ENCODE measurements at places on chromosomes 3 and 15. TPM values are rescaled to one million over a fixed set of nuclear protein-coding genes. Genes with fewer than 3 reads are reported as not detected.

- H3K4me3 ChIP-seq: no peak overlapping the region
- no peak overlapping the region for H3K27ac ChIP-seq
- no peaks in the 10 kb centered on the region for H3K27me3 ChIP-seq
- no peak for DNase-seq
Observed at GRCh38 chr3:195182470-195182795, 88.5 kb downstream of the XXYLT1 start.

- H3K27ac ChIP-seq: no peak overlapping the region
- H3K4me3 ChIP-seq: no peak overlapping the region
- peaks cover 12% of the 10 kb centered on the region for H3K27me3 ChIP-seq
- H3K36me3 ChIP-seq: no peaks in the 10 kb centered on the region
- no peak for DNase-seq
- H3K4me1 ChIP-seq: no peaks in the 10 kb centered on the region
Observed at GRCh38 chr3:194389269-194389668, 9.8 kb downstream of the GP5 start.

- H3K4me1 ChIP-seq: peaks cover 2% of the 10 kb centered on the region
- no peaks in the 10 kb centered on the region for H3K36me3 ChIP-seq
- H3K27ac ChIP-seq: no peak overlapping the region
- DNase-seq: no peak
- no peaks in the 10 kb centered on the region for H3K27me3 ChIP-seq
Observed at GRCh38 chr3:123126031-123126430, 59.2 kb downstream of the PDIA5 start.

GRCh38 chr15:92883163-92883875 lies 16.8 kb upstream of the CHD2 start:
- peaks cover 57% of the 10 kb centered on the region for H3K4me1 ChIP-seq
- no peaks in the 10 kb centered on the region for H3K27me3 ChIP-seq
- H3K27ac ChIP-seq: peak overlapping the region; percentile 98
- H3K36me3 ChIP-seq: peaks cover 42% of the 10 kb centered on the region
- DNase-seq: peak; percentile 70
- peak overlapping the region; percentile 95 for H3K4me3 ChIP-seq

DNA sequence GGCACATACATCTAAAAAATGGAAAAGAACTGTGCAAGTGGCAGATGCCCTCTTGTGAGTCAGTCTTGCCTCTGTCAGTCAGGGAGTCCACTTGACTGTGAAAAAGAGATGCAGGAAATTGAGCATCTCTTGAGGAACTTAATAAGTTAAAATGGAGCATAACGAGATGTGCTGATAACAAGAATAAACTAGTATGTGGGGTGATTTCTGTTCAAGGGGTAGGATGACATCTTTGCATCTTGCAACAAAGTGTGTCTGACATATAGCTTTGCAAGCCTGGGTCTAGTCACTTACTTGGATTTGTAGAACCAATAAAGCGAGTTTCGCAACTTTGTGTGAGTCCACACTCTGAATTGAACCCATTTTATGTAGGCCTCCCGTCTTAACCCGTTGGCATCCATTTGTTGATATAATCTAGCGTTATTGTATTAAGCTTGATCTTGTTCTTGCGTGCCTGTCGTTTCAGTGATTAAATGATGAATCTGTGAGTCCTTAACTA lies 2.2 kb downstream of the USP3 start:
- peaks cover 2% of the 10 kb centered on the region for H3K36me3 ChIP-seq
- H3K4me3 ChIP-seq: peak overlapping the region; percentile 96
- H3K4me1 ChIP-seq: peaks cover 58% of the 10 kb centered on the region
- H3K27me3 ChIP-seq: no peaks in the 10 kb centered on the region

DNA sequence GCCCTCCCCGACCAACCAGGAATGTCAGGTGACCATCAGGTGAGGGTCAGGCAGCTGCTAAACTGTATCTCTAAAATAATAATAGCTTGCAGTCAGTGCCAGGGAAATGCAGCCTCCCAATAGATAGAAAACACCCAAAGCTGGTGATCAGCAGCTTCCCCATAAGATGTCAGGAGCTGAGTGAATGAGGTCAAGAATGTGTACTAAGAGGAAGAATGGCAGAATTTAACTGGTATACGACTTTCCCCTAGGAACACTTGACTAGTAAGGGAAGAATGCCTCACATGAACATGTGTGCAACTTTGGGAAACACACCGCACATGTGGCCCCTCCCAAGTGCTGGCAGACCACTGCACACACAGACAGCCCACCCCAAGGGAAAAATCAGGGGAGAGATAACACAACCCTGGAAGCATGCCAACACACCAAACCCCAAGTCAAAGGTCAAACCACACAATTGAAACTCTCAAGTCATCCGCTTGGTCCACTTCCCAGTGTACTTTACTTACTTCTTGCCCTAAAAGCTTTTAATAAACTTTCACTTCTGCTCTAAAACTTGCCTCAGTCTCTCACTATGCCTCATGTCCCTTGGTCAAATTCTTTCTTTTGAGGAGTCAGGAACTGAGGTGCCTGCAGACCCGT lies 806.5 kb downstream of the OTOL1 start:
- H3K27me3 ChIP-seq: no peaks in the 10 kb centered on the region
- H3K36me3 ChIP-seq: no peaks in the 10 kb centered on the region
- DNase-seq: no peak
- H3K4me1 ChIP-seq: no peaks in the 10 kb centered on the region

GRCh38 chr3:53180305-53181023 lies 19.5 kb downstream of the PRKCD start:
- no peak overlapping the region for H3K27ac ChIP-seq
- no peak for DNase-seq
- H3K27me3 ChIP-seq: no peaks in the 10 kb centered on the region

DNA sequence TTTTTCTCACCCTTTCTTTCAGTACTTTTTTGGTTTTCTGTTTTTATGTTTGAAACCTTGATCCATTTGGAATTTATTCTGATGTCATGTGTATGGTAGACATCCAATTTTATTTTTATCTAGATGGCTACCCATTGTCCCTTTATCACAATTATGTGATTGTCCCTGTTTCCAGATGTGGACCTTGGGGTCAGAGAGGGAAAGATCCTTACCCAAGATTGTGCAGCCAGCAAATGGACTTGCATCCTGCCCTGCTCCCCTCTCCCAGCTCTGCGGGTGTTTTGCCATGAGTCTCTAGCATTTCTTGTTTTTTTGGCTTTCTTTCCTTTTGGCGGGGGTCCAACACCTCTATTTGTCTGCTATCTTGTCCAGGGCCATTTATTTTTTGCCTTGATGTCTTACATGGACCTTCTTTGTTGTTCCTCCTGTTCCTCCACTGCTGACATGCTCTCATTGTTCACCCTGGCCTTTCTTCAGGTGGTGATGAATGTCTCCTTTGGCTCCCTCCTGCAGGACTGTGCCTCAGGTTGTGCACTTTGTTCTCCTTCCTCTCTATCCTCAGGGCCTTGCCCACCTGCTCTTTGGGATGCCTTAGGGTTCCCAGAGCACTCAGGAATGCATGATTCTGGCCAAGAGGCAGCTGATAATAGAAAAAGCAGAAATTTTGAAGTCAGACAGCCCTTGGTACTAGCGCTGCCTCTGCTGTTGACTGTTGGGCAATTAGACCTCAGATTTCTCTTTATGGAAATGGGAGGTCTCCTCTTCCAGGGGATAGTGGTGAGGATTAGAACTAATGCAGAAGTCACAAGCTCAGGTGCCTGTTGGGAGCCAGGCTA lies 84.3 kb downstream of the EEFSEC start:
- H3K4me1 ChIP-seq: peaks cover 8% of the 10 kb centered on the region
- no peak overlapping the region for H3K27ac ChIP-seq
- no peak overlapping the region for H3K4me3 ChIP-seq
- H3K27me3 ChIP-seq: no peaks in the 10 kb centered on the region
- no peaks in the 10 kb centered on the region for H3K36me3 ChIP-seq

DNA sequence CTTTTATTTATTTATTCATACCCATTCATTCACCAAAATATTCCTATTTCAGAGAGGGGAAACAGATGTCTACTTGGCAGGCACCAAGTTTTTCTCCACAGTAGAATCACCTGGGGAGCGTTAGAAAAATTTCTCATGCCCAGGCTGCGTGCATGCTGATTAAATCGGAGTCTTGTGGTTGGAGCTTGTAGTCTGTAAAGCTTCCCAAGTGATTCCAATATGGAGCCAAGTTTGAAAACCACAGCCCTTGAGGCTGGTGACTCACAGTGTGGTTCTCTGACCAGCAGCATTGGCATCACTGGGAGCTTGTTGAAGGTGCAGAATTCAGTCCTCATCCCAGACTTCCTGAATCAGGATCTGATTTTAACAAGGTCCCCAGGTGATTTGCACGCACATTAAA lies 49.7 kb downstream of the PDHB start:
- no peak overlapping the region for H3K27ac ChIP-seq
- DNase-seq: no peak
- H3K36me3 ChIP-seq: peaks cover 14% of the 10 kb centered on the region
- H3K27me3 ChIP-seq: no peaks in the 10 kb centered on the region
- no peak overlapping the region for H3K4me3 ChIP-seq

Gene ZKSCAN7
- total RNA-seq: 4.9 TPM

Gene ARNT2
- total RNA-seq: not detected

Gene HMCES
- 59.7 TPM for total RNA-seq
